Spleen (tissue), 13 donors: ENCODE measurements at places on chromosomes 2 and 18. TPM values are rescaled to one million over a fixed set of nuclear protein-coding genes. Genes with fewer than 3 reads are reported as not detected.

STARD6 gene
- not detected for total RNA-seq

MEP1B gene
- total RNA-seq, result not detected

GRCh38 chr2:36807223-36807886 is 110.8 kb downstream of the VIT start:
- no peak for DNase-seq

GRCh38 chr2:134290358-134290757 is 36.5 kb downstream of the MGAT5 start:
- DNase-seq, result no peak

GRCh38 chr2:64017811-64018700 is 1.2 kb downstream of the VPS54 start:
- DNase-seq, result no peak

DNA sequence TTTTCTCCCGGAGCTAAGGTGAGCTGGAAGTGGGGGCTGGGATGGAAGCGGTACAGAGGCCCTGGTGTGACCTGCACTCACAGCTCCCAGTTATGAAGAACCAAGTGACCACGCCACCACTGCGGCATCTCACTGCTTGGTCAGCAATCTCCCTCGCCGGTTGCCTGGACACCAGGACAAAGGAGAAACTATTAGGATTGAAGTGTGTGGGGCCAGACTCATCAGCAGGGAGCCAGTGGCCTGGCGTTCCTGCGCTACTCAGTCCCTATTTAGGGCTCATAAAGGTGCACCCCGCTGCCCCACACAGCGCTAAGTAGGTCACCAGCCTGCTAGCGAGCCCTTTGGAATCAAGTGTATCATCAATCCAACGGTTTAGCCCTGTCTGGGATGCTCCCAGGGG is 82.9 kb downstream of the ZCCHC2 start:
- DNase-seq, result no peak

GRCh38 chr2:121386707-121387106 is 101.7 kb upstream of the TFCP2L1 start:
- no peak for DNase-seq

DNA sequence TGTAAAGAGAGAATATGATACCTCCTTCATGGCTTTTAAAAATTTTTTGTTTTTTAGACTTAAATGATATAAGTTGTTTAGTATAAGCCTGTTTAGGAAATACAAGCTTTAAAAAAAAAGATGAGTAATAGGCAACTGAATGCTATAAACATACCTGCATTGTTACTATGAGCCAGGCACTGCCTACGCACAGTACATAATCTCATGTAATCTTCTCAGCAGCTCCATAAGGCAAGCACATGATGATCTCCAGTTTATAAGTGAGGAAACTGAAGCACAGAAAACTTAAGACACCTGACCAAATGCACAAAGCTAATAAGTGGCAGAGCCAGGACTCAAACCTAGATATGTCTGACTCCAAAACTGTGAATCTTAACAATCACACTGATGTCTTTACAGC is 156.3 kb upstream of the SLC1A4 start:
- no peak for DNase-seq

- DNase-seq, result no peak
Measured at GRCh38 chr18:41323044-41323443, 632.0 kb upstream of the PIK3C3 start.
